T-cell (primary cell): ENCODE measurements at places on chromosomes 2 and 18.

DNA sequence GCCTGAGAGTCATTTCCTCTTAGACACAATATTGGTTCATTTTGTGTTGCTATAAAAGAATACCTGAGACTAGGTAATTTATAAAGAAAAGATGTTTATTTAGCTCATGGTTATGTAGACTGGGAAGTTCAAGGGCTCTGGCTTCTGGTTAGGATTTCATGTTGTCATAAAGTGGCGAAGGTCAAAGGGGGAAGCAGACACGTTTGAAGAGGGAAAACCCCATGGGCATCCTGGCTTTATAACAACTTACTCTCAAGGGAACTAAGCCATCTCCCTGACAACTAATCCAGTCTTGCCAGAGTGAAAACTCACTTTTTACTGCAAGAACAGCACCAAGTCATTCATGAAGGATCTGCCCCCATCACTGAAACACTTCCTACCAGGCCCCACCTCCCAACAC lies 89.7 kb upstream of the RNF152 start:
- no peak for DNase-seq

GRCh38 chr2:215454519-215455246 lies 18.8 kb upstream of the FN1 start:
- DNase-seq = no peak

GRCh38 chr2:70978341-70979179 lies at the start of gene ANKRD53:
TSS of gene ANKRD53 (plus strand) at chr2:70978630. CDS start at chr2:70978646, 16 bp downstream.
- DNase-seq = no peak

GRCh38 chr2:149082079-149082478 lies 43.6 kb downstream of the LYPD6B start:
- no peak for DNase-seq

DNA sequence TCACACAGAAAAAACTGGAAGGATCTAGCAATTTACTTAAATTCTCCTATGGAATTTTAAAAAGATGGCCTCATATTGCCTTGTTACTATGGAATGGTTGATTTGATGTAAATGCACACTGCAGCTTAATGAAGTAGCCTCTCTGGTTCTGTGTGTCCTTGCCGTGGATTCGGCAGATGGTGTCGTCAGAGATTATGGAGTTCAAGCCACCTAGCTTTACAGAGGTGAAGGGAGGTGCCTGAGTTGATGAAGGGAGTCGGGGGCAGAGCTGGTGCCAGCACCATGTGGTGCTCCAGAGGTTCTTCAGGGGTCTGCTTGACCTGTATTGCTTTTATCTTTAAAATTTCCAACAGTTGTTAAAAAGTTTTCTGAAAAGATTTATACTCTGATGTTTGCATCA lies 48.8 kb downstream of the ASAP2 start:
- DNase-seq = no peak

- no peak for DNase-seq
Observed at GRCh38 chr18:5853253-5853652, 42.1 kb downstream of the TMEM200C start.

GRCh38 chr2:189442468-189442867 lies 1.2 kb downstream of the WDR75 start:
- DNase-seq = no peak

DNA sequence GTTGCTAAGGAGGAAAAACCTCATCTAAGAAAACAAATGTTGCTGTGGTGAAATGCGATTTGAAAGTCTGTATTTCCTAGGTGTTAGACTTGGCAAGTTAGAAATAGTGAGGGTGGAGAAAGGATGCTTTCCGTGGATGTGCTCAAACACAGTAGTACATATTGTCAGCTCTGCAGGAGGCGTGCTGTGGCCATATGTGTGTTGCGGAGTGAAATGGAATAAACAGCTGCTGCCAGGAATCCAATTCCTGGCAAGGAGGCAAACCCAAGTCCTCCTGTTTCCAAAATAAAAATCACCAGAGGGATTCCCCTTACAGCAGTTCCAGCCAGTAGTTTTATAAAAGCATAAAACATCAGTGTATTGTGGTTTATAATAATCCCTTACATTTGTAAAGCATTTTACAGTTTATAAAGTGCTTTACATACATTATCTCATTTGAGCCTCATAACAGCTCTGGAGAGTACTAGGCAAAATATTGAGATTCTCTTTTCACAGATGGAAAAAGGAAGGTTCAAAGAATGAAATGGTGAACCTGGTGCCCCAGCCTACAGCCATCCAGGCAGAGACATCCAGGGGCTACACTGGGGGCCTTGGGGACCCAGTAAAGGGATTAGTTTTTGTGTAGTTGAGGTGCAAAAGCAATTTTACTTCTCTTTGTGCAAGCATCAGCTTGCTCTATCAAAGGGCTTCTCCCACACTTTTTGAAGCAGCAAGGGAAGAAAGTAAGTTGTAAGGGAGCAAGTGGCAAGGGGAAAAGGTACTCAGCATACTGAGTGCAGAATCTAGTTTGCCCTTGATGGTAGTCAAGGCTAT lies 206.0 kb downstream of the AGPS start:
- DNase-seq = no peak

DNA sequence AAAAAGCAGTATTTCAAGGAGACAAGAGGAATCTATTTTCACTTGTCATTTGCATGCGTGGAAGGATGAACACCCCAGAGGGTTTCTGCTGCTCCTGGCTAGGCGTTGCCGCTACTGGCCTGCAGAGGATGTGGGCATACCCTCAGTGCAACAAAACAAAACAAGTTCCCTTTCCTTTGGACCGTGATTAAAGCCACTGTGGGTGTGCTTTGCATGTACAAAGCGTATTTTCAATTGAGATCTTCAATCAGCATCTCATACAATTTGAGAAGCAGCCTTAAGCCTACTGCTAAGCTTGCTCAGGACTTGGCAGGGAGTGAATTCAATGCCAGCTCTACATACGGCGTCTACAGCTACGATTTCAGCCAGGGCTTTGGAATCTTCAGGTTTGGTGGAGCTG lies 298.4 kb downstream of the LPIN1 start:
- DNase-seq = peak; percentile 38

GRCh38 chr2:85540133-85540648 lies 1.2 kb downstream of the MAT2A start:
- DNase-seq = no peak

DNA sequence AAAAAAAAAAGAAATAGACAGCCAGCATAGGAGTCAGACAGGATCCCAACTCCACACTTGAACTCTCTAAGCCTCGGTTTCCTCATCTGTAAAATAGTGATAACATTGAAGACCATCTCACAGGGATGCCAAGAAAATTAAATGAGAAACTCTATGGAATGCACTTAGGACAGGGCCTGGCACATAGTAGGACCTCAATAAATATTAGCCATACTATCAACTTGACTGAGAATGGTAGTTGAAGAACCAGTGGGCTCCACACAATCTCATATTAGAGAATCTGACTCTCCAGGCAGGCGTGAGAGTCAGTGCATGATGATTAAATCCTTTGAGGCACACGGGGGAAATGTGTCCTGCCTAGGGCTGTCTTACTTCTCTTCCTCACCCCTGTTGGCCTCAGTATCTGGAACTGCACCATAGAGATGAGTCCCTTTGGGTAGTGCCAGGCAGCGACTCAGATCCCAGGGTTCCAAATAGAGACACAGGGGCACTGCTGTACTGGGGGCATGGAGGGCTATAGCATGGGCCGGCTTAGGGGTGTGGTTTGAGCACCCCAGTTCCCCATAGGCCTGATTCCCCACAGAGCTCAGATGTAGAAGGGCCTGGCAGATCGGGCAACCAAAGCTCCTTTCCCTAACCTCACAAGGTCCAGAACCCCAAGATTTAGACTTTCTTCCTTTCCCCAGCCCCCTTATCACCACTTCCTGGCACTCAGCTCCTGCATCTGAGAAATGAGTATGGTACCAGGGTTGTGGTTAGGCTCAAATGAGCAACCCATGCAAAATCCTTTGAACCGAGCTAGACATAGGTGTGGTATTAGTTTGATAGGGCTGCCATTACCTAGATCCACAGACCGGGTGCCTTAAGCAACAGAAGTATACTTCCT lies 51.3 kb upstream of the CAB39 start:
- DNase-seq = peak; percentile 69

DNA sequence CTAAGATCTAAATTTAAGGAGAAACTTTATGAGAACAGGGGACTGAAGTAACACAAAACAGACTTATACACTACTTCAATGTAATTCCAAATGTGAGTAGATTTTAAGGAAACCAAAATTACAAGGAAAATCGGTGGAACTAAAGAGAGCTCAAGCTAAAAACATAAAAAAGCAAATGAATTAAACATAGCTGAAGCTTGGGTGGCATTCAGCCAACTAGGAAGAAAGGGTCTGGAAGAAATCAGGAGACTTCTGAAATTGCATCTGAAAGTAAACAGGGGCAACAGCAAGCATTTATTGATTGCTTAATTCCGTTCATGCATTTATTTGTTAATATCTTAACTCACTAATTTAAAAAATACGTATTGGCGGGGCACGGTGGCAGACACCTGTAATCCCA lies 727.3 kb upstream of the PKDCC start:
- no peak for DNase-seq

DNA sequence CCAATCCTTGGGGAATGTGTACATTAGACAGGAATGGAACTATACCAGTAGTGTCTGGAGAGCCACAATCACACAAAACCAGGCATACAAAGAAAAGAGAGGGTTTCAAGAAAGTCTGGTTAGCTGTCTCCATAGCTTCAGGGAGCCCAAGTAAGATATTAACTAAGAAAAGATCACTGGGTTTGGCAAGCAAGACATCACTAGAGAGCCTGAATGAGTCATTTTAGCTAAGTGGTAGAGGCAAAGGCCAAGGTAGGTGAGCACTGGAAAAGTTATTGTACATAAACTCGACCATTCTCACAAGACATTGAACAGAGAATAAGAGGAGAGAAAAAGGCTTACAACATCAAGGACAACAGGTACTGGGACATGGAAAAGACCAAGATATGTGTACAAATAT lies 143.8 kb upstream of the ARL4C start:
- no peak for DNase-seq

GRCh38 chr2:10449838-10450691 lies 1.9 kb upstream of the ODC1 start:
- DNase-seq = no peak

DNA sequence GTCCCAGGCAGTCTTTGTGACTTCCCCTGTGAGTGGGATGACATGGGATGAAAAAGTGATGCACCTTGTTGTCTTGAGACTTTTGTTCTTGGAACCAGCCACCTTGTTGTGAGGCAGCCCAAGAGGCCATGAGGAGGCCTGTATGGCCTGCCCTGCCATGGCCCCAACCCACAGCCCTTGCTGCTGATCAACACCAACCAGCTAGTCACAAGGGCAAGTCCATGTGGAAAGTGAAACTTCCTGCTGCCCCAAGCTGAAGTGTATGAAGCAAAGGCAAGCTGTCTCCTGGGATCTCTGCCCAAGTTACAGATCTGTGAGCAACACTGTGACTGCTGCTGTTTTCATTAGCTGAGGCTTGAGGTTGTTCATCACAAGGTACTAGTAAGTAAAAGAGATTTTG lies 21.6 kb downstream of the TMEM18 start:
- no peak for DNase-seq

DNA sequence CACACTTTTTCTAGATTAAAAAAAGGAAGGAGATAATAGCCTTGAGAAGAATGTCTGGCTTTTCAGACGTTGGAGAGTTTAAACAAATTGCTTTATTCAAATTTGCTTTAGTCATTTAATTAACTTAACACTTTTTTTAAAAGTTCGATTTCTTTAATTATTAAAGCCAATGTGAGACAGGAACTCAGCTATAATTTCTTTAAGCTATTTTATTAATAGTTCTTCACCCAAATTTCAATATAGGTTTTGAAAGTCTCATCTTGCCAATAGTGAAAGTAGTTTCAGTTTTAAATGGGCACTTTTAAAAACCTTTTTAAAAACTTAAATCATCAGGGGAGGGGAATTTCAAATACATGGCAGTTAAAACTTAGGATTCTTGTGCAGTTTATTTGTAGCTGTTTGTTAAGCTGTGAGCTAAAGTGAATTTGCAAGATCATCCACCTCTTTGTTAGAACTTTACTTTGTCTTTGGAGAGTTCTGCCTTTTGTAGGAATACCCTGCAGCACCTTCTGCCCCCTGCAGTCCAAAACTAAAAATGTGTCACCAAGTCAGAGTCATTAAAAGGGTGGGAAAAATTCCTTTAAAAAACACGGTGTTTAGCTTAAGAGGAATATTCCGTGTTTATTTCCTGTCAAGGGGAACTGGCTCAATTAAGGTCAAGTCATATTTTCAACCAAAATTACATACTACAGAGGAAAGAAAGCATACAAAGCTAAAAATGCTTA lies 4.6 kb downstream of the TGIF1 start:
- peak; percentile 25 for DNase-seq

DNA sequence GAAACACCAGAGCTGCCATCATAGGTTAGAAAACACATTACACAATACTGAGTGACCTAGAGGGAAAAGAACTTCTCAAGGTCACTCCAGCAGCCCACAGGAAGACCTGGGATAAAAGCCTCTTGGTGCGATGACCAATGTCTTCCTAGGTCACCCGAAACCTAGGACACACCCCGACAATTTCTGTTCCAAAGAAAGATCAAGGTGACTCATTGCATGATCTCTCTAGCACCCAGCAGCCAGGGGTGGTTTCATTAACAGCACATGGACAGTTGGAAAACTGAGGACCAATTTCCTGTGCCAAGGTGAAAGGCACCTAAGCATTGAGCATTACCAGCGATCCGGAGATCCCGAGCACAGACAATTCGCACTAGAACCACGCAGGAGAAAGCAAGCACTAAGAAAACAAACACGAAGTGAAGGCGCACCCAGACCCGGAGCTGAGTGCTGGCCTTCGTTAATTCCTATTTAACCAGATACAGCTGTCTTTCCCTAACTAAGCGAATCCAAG lies 1.5 kb downstream of the CACNB4 start:
- DNase-seq = no peak

DNA sequence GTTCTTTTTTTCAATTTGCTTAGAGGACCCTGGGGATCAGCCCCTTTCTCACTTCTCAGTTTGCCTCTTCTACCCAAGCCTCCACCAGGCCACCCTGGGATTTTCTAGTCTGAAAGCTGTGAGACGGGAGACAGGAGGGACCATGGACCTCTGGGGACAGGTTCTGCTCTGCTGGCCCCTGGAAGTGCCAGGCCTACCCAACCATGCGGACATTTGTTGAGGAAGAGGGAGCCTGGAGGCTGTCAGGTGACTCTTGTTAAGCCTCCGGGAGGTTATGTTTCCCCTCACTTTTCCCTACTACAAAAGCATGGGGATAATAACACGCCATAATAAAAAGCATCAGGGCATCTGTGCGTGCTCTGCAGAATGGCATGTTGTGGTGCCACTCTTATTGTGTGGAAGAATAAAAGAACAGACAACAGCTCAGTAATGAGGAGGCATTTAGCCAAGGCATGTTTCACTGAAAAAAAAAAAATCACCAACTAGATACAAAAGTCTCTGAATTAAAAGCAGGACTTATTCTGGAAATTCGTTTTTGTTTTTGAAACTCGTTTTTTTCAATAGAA lies 48.3 kb upstream of the PLA2R1 start:
- no peak for DNase-seq

DNA sequence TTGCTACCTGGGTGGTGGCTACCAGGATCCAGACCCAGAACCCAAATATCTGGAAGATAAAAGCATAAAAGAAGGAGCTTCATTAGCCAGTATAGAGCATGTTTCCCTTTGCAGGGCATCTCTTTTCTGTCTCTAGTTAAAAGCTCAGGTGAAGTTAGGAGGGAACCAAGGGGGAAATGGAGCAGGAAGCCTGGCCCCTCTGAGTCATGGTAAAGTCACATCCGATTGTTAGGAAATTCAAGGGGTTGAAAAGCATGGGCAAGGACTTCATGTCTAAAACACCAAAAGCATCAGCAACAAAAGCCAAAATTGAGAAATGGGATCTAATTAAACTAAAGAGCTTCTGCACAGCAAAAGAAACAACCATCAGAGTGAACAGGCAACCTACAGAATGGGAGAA lies 126.9 kb downstream of the RPIA start:
- no peak for DNase-seq

GRCh38 chr2:21332993-21333625 lies 209.3 kb downstream of the TDRD15 start:
- no peak for DNase-seq
